ENCODE measurements at places on chromosomes 1 and 21.
A peak's percentile ranks its signal among the peaks of the same experiment; 100 is the strongest.

DNA sequence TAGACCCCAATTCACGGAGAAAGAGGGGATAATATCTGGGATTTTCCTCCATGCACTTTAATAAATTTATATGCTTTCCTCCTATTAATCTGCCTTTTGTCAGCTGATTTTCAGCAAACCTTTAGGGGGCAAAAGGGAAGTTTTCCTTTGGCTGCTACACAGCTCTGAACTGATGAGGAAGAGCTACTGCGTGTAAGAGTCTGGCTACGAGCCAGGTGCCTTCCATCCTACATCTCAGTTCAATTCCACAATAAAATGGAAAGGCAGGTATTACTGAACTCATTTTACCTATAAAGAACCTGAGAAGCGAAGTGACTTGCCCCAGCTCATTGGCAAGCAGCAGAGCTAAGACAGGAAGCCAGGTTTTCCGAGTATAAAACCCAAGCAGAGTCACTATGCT, 28.3 kb upstream of the ZNF326 start:
- DNase-seq = no peak

GRCh38 chr1:175449306-175449705, 256.7 kb upstream of the KIAA0040 start:
- DNase-seq = no peak

DNA sequence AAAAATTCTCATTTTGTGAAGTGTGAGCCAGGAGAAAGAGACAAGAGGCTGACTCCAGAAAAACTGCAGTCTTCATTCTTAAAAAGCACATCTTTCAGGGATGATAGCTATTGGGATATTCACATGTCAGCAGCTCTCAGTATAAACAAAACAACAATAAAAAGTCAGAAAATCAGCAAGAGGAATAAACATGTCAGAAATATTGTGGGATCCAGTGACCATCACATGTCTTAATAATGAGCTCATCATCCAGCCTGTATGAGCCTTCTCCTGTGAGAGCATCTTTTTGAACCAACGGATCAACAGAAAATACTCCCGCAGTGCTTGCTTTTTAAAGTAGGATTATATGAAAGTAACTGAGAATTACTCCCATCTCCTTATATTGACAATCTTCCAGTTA, 241.6 kb downstream of the SMYD3 start:
- no peak for DNase-seq

- DNase-seq = no peak
These were observed 39.7 kb upstream of the EXO1 start for GRCh38 chr1:241808265-241808664.

DNA sequence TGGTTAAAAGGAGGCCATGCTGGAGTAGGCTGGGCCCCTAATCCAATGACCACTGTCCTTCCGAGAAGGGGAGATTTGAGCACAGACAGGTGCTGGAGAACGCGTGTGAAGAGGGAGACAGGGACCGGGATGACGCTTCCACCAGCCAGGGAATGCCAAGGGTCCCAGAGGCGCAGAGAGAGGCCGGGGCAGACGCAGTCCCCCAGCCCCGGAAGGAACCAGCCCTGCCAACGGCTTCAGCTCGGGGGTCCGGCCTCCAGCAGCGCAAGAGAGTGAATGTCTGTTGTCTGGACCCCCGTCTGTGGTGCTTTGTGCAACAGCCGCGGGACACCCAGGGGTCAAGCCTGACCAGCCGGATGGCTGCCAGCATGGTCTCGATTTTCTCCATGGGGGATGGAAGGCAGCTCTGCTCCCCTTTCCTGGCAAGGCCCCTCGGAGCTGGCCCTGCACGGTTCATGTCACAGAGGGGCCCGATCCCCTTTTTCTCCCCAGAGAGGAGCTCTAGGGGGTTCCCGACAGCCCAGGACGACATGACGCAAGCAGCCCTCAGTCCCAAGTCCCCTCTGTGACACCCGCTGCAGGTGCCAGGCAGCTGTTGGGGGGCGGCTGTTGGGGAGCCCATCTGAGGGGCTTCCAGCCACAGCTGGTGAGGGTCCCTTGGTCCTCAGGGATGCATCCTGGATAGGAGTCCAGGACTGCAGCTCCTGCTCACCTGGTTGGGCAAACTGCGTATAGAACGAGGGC, 73.5 kb downstream of the SIK1 start:
- no peak for DNase-seq

- peak; percentile 89 for DNase-seq
These were observed 32.9 kb upstream of the DIPK1A start for GRCh38 chr1:92994105-92994712.

DNA sequence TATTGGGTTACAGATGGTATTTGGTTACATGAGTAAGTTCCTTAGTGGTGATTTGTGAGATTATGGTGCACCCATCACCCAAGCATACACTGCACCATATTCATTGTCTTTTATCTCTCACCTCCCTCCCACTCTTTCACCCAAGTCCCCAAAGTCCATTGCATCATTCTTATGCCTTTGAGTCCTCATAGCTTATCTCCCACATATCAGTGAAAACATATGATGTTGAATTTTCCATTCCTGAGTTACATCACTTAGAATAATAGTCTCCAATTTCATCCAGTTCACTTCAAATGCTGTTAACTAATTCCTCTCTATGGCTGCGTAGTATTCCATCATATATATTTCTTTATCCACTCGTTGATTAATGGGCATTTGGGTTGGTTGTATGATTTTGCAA, 36.8 kb upstream of the ZNF678 start:
- peak; percentile 56 for DNase-seq

DNA sequence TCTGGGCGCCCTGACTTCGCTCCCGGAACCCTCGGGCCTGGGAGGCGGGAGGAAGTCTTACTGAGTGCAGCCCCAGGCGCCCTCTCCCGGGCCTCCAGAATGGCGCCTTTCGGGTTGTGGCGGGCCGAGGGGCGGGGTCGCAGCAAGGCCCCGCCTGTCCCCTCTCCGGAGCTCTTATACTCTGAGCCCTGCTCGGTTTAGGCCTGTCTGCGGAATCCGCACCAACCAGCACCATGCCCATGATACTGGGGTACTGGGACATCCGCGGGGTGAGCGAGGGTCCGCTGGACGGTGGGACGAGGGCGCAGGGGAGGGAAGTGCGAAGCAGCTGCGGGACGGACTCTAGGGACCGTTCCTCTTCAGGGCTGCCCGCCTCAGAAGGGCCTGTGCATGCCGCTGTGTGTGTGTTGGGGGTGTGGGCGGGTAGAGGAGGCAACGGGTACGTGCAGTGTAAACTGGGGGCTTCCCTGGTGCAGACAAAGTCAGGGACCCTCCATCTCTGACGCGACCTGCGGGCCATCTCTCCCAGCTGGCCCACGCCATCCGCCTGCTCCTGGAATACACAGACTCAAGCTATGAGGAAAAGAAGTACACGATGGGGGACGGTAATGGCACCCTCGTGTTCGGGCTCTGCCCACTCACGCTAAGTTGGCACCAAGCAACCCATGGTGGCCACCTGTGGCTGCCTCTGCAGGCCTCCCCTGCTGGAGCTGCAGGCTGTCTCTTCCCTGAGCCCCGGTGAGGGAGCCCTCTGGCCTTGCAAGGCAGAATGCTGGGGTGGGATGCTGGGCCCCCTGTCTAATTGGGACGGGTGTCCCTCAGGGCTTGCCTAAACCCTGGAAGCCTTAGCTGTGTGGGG, at the start of gene GSTM1:
GSTM1 (plus strand) TSS at position 177 of the 859 bp plus-strand sequence; CDS start at position 234, 57 bp downstream.
- DNase-seq = no peak

GRCh38 chr1:143643148-143643885, 328.5 kb downstream of the FAM72C start:
- DNase-seq = no peak

DNA sequence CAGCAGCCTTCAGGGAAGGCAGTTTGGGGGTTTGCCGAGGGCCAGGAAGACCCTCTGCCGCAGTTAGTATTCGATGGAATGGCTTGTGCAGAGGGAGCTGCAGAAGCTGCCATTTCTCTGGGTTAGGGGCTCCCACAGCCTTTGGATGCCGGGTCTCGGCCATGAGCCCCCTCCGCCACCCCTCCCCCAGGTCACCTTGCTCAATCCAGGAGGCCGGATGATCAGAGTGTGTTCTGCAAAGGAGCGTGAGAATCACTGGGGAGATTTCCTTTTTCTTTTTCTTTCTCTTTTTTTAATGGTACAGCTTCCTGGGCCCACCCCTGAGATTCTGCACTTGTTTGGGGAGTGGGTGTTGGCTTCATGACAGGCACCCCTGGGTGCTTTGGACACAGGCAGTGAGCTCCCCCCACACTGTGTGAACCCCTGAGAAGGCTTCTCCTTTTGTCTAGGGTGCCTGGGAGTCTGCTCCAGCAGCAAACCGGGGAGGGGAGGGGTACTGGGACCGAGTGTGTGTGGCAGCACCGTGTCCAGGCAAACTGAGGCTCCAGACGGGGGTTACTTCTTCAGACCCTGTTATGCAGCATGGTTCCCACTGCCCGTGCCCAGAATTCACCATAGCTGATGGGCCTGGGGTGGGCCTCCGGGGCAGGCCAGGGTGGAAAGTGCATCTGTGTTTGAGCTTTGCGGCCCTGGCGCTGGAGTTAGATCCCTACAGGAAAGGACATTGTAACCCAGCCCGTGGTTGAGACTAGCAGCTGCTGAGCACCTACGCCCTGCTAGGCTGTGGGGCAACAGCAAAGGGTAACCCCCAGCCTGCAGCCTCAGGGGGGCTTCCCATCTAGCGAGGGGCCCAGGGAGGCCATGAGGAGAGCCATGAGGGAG, 18.5 kb downstream of the TNFRSF1B start:
- DNase-seq = no peak

DNA sequence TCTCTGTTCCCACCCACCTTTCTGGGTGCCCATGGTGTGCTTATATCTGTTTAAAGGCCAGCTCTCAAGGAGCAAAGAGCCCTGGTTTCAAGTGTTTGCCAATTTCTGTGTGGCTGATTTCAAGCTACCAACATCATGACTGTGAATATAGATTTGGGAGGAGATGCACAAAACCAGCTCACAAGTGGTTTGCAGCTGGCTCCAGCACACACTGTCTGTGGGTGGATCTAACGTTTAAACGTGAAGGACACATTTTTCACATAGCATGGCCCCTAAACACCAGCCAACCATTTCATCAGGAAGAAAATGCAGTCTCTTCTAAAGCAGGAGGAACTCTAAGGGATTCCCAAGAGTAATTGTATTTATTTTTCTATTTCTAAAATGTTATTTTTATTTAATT, 65.2 kb downstream of the FCRL5 start:
- DNase-seq = peak; percentile 64

GRCh38 chr1:154807048-154807591, 63.0 kb downstream of the KCNN3 start:
- no peak for DNase-seq

DNA sequence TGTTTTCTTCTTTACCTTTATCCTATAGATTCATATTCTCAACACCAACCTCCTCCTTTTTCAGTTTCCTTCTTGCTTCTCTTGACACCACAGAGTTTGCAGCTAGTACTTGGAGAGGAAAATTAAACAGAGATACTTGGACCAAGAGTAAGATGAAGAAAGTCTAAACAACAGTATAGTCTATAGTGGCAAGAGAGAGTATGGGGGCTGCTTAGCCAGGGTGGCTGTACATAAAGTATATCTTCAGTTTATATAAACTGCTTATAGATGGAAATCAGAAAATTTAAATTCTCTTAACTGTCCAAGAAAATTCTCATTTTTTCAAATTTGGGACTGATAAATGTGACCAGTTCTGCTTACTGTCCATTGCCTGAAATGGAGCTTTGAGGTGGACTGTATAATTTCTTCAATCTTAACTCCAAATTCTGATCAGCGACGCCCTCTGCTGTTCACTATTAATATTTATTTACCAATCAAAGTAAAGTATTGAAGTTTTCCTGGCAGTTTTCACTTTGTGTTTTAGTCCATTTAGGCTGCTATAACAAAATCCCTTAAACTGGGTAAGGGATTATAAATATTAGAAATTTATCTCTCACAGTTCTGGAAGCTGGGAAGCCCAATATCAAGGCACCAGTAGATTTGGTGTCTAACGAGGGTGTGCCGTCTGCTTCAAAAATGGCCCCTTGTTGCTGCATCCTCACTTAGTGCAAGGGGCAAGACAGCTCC, 14.8 kb upstream of the METTL18 start:
- peak; percentile 68 for DNase-seq

DNA sequence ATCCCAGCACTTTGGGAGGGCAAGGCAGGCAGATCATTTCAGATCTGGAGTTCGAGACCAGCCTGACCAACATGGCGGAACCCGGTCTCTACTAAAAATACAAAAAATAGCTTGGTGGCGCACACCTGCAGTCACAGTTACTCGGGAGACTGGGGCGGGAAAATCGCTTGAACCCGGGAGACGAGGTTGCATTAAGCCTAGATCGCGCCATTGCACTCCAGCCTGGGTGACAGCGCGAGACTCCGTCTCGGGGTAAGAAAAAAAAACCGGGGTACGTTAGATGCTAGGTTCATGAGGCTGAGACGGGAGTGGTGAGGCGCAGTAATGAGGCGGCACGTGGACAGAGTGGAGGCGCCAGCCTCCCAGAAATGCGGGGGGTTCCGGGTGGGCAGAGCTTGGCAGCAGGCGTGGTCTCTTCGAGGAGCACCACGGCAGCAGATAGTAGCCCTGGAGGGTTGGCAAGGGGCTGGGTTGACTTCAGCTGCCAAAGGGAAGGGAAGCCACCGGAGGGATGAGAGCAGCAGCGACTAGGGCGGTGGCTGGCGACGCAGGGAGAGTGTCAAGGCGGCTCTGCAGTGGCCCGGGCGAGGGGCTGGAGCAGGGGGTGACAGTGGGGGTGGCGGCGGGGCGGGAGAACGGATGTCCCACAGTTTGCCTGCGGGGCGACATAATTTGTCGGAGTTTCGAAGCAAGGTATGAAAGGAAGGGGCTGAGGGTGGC, 832 bp downstream of the MRPL20 start:
- DNase-seq = no peak

All from OCI-M1 (cell line).